ENCODE measurements at places on chromosomes 4 and X.

DNA sequence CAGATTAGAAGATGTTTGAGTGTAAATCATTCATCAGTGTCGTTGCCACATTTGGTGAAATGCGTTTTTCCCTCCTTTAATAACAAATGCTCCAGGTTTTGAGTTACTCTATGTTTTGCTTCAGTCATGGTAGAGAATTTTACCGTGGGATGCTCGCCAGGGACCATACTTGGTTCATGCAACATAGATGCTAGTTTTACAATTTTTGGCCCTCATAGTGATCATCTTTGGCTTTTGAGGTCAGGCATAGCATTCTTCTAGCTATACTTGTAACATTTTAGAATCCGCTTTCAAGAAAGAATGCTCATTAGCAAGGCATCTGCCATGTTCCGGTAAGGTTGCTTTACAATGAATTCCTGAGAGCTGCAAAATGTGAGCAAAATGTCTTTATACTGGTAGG is 147.2 kb downstream of the SPCS3 start:
- no peak for DNase-seq

DNA sequence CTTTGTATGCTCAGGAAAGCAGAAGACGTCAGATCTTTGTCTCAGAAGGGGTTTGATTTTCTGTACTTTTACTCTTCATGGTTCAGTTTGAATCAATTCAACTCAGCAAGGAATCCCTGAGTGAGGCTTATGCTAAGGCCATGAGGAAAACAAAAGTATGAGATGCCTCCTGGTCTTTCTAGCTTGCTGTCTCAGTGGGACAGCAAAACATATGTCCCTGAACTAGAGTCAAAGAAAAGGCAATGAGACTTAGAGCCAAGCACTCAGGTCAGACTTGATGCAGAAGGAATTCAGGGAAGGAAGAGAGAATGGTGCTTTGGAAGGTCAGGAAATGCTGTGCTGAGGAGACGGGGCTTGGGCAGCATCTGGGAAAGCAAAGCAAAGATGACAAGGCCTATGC is 236.2 kb upstream of the SFRP2 start:
- DNase-seq, result no peak

GRCh38 chr4:9835430-9835829 is 54.0 kb downstream of the DRD5 start:
- no peak for DNase-seq

DNA sequence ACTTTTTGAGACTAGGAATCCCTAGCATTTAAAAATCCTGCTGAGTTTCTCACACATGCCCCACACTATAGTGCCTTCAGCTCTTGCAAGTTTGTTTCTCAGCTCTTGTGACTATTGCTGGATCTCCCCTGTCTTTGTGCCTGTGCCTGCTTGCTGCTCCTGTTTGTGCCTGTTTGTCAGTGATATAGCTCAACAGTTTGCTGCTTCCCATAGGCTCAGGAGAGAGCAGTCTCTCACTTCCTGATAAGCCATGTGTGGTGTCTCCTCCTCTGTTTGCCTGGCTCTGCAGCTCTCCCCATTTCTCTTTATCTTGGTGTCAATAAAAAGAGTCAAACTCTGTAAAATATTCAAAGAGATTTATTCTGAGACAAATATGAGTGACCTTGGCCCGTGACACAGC is 259.8 kb upstream of the CLNK start:
- DNase-seq, result no peak

DNA sequence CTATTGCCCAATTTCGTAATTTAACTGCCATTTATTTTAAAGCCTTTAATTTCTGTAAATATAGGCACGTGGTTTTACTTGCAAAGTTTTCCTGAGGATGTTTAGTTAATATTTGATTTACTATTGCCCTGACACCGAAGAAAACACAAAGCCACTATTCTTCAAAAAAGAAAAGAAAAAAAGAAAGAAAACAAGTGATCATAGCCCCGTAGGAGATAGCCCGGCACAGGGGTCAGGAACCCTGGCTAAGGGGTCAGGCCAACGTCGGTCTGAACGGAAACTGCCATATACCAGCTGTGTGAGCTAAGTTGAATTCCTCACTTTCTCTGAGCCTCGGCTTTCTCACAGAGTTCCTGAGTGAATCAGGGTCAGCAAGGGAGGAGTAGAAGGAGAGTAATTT is 17.7 kb upstream of the LAMP2 start:
- DNase-seq, result no peak

GRCh38 chr4:86892636-86892960 is 376 bp upstream of the C4orf36 start:
- DNase-seq, result no peak

All from CD8-positive, alpha-beta T cell (primary cell).